MG63 (cell line): ENCODE measurements at places on chromosomes 16 and 17. TPM values are rescaled to one million over a fixed set of nuclear protein-coding genes. Genes with fewer than 3 reads are reported as not detected.

GRCh38 chr17:75456039-75456416 lies 407 bp upstream of the TMEM94 start:
- no peak for DNase-seq

DNA sequence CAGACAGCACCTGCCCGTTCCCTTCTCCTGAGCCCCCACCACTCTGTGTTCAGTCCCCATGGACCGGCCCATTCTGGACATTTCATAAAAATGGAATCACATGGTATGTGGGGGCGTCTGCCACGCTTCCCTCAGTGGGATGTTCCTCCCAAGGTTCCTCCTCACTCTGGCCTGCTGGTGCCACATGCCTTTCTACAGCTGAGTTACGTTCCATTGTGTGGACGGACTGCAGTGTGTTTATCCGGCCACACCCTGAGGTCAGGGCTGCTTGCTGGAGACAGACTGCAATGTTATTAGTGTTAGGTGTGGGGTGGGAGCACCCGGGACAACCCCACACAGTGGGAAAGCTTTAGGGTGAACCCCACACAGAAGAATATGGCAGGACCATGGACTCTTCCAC lies 5.9 kb upstream of the AATK start:
- no peak for DNase-seq

Gene CLN3
- total RNA-seq, result 11.9 and 27.5 TPM in 2 replicates

DNA sequence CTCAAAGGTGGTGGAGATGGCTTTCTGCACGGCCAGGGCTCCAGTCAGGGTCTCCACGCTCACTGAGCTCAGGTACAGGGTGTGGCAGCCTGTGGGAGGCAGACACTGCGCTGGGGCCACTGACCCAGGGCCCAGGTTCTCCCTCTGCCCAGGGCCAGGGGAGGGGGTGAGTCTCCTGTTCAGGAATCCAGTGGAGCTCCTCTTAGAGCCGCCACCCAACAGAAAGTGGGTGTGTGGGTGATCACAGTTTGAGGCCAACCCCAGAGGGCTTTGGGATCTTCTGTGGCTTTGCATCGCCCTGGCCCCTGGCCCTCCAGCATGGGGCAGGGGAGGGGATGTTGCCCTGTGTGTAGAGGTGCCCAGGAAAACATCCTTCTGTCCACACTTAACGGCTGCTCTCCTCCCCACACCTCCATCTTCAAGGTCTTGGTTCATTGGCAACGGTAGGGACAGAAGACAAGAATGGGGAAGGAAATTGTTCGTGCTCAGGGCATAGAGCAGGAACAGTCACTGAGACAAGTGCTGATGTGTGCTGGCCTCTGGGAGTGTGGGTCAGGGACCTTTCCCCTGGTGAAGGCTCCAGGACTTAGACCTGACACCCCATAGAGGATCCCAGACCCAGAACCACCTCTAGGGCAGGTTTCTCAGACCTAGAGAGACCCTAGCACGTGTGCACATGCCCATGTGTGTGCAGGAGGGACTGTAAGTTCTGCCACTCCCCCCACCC lies 21.5 kb downstream of the TNS4 start:
- DNase-seq, result no peak

DNA sequence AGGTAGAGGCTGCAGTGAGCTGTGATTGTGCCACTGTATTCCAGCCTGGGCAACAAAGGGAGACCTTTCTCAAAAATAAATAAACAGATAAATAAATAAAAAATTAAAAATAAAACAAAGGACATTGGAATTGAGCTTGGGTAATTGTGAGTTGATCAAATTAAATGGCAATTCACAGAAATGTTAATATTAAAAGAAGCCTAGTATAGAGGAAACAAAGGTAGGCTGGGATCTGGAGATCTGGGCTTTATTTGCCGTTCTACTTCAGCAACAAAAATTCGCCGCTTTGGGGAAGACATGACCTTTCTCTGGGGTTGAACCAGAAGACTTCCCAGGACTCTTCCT lies 332 bp upstream of the VPS25 start:
- DNase-seq, result no peak

GRCh38 chr17:64982139-64982915 lies 63.0 kb upstream of the LRRC37A3 start:
- DNase-seq, result no peak

Gene CLDN7
- total RNA-seq, result not detected in 2 replicates

GRCh38 chr16:3098459-3099394 lies at the start of gene ZSCAN10:
ZSCAN10 (minus strand) TSS chr16:3099294; CDS start chr16:3092937, 6,357 bp downstream.
- DNase-seq, result no peak

Gene NPIPB13
- total RNA-seq, result 0.89 and 4.2 TPM in 2 replicates

Gene ATP2A3
- total RNA-seq, result 0.32 and 1.2 TPM in 2 replicates

Gene TPSD1
- not detected in 2 replicates for total RNA-seq

DNA sequence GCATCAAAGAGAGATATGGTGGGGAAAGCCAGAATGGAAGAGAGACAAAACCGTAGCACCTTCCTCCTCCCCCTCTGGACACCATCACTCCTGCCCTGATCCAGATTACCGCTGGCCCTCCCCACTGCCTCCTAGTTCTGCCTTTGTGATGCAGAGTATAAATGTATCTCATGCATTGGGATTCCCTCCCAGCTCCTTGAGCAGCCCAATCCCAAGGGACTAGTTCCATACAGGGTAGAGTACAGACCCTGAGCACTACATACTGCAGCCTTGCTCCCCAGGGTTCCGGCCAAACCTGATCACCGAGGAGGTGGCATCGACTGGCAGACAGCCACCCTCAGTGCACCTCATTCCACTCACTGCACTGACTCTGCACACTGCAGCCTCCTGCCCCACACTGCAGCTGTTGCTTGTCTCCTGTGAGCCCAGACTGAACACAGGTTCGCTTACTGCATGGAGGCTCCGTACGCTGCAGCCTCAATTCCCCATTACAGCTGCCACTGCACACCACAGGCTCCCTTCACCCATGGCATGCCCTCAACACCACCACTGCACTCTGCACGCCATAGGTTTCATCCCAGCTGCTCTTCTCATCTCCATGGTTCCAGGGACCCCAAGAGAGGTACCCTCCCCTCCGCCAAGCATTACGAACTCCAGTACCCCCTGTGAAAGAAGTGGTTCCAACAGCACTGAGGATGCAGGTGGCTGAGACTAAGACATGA lies 1.7 kb upstream of the THRA start:
- no peak for DNase-seq

Gene CCL1
- total RNA-seq, result not detected in 2 replicates

DNA sequence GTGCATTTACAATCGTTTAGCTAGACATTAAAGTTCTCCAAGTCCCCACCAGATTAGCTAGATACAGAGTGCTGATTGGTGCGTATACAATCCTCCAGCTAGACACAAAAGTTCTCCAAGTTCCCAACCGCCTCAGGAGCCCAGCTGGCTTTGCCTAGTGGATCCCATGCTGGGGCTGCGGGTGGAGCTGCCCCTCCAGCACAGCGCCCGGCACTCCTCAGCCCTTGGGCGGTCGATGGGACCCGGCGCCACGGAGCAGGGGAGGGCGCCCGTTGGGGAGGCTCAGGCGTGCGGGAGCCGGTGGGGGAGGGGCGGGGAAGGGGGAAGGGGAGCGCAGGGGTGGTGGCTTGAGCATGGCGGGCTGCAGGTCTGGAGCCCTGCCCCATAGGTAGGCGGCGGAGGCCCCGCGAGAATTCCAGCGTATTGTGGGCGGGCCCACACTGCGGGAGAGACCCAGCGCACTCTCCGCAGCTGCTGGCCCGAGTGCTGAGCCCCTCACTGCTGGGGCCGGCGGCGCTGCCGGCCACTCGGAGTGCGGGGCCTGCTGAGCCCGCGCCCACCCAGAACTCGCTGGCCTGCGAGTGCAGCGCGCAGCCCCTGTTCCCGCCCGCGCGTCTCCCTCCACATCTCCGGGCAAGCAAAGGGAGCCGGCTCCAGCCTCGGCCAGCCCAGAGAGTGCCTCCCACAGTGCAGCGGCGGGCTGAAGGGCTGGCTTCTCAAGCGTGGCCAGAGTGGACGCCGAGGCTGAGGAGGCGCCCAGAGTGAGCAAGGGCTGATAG lies 907.5 kb downstream of the CDH8 start:
- DNase-seq, result no peak

DNA sequence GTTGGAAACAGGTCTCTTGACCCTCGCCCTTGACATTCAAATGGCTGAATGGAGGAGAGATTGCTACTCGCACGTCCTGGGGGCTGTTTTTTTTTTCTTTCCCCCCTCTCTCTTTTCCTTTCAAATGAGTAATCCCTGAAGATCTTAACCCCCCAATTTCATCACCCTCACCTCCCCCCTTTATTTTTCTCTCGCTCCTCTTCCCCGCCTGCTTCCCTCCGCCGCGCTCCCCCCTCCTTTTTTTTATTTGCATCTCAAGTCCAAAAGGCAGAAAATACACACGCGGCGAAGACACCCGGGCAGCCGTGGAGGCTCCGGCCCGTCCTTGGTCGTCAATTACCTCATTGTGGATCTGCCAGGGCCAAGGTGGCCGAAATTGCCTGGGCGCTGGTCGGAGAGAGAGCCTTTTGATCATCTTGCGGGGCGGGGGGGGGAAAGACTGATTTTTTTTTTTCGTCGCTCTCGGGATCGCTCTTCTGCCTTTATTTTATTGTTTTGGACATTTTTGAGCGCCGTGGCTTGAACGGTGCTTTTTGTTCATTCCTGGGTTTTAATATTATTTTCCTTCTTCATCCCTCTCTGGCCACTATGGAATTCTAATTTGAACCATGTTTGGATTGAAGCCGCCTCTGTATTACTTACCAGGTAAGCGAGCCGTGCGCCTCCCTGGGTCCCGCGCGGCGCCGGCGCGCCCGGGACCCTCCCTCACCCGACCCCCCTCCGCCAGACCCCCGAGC lies 57.2 kb upstream of the GSE1 start:
- DNase-seq, result peak; percentile 40

Gene DHODH
- total RNA-seq, result 4.5 and 12.8 TPM in 2 replicates

Gene PIGS
- total RNA-seq, result 29.5 and 65.1 TPM in 2 replicates

DNA sequence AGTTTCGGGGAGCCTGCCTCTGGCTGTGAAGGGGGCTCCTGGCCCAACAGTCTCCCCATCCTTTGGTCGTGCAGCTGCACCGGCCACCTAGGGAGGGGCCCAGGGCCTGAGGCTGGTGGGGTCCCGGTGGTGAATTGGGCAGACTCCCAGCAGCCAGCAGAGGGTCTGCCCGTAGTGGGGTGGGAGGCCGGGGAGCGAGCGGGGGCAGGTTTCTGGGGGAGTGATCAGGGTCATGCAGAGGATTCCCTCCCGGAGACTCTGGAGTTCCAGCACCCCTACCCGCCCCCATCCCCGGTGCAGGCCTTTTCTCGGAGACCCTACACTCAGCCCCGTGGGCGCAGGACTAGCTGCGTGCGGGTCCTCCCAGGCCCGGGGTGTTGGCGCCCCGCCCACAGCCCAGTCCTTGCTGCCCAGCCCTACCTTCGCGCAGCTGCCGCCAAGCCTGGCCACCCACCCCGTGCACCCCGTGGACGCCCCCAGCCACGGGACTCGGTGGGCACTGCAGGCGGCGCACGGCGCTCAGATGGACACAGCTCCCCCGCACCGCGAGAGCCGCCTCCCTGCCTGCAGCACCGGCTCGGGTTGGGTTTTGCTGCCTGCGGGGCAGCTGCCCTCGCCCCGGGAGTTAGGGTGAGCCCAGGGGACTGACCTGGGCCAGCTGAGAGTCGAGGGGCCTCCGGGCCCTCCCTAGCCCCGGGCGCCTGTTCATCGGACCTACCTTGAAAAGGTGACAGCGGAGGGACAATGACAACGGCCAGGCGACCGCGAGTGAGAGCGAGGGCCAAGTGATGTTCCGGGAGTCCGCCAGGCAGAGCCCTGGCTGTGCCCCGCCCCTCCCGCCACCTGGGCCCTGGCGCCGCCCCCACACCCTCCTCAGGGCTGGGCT lies at the start of gene GNG13:
GNG13 (minus strand) TSS at position 787 of the 886 bp plus-strand sequence. CDS start 1,657 bp downstream, outside the sequence.
- no peak for DNase-seq

GRCh38 chr17:70099884-70100283 lies 24.9 kb downstream of the KCNJ16 start:
- DNase-seq, result no peak

DNA sequence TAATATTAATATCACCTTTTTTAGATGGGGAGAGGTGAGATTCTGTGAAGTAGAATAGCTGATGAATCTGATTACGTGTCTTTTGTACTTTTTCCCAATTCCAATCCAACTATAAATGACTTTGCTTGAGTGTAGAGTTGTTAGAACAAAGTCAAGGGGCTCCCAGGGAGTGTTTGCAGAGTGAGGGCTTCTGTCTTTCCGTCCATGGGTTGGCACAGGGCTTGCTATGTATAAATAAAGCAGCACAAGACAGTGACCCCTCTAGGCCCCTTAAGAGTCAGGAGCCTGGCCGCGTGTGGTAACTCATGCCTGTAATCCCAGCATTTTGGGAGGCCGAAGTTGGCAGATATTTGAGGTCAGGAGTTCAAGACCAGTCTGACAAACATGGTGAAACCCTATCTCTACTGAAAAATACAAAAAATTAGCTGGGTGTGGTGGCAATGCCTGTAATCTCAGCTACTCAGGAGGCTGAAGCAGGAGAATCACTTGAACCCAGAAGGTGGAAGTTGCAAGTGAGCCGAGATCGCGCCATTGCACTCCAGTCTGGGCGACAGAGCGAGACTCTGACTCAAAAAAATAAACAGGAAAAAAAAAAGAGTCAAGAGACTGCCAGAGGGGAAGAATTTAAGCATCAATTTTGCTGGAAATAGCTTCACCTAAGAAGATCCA lies 127.9 kb upstream of the HS3ST3A1 start:
- no peak for DNase-seq

GRCh38 chr16:4318967-4319366 lies 3.1 kb downstream of the GLIS2 start:
- no peak for DNase-seq

- peak; percentile 39 for DNase-seq
Measured at GRCh38 chr17:20300436-20300934, 166.9 kb downstream of the LGALS9B start.

DNA sequence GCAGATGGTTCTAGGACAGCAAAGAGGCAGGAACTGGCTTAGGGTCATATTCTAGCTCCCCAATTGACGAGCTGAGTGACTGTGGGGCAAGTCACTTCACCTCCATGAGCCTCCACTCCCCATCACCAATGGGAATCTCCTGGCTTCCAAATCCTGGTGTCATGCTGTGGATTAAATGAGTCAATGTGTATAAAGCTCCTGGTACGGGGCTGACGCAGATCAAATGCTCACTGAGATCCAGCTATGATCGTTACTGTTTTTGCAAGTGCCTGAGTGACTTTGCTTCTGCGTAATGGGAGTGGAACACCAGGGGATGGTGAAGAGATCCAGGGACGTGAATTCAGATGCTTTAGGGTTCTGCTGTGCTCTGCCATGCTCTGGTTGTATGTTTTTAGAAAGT lies 2.4 kb downstream of the SEC14L5 start:
- no peak for DNase-seq

Gene RPAIN
- 19.4 and 26.6 TPM in 2 replicates for total RNA-seq

Gene TBC1D3G
- not detected in 2 replicates for total RNA-seq

DNA sequence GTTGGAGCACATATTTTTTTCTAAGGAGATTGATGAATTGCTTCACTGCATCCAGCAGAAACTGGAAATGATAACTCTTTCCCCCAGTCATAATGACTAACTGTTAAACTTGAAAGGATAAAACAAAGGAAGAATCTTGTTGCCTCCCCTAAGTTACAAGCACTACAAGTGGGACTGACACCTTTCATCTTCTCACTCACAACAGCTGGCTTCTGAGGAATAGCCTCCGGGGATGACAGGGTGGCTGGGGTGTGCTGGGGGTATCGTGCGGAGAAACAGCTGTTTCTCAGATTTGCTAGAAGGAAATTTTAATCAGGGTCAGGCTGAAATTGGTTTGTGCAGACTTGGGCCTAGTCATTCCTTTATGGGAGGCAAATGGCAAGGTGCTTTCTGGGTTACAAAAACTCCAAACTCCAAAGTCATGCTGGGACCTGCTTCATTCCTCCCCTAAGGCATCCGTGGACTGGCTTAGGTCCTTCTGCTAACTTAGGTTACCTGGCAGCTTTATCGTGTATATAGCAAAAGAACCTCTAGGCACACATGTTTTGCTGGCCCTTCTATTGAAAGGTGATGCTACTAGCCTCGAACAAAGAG lies 557.2 kb downstream of the TOX3 start:
- DNase-seq, result no peak

Gene CBX2
- total RNA-seq, result 14.1 and 17.1 TPM in 2 replicates

GRCh38 chr16:53043986-53044601 lies 8.6 kb downstream of the CHD9NB start:
- peak; percentile 18 for DNase-seq
